Activated B cell treated with CpG ODN at 0.5 μM for 24 hours (primary cell): ENCODE measurements at places on chromosomes 7 and 10.

GRCh38 chr10:29636178-29636577 lies 1.4 kb upstream of the SVIL start:
- DNase-seq = no peak

GRCh38 chr10:12186323-12186722 lies 9.4 kb downstream of the NUDT5 start:
- DNase-seq = no peak

- DNase-seq = no peak
Measured at GRCh38 chr10:11014671-11015445, 2.8 kb upstream of the CELF2 start.

DNA sequence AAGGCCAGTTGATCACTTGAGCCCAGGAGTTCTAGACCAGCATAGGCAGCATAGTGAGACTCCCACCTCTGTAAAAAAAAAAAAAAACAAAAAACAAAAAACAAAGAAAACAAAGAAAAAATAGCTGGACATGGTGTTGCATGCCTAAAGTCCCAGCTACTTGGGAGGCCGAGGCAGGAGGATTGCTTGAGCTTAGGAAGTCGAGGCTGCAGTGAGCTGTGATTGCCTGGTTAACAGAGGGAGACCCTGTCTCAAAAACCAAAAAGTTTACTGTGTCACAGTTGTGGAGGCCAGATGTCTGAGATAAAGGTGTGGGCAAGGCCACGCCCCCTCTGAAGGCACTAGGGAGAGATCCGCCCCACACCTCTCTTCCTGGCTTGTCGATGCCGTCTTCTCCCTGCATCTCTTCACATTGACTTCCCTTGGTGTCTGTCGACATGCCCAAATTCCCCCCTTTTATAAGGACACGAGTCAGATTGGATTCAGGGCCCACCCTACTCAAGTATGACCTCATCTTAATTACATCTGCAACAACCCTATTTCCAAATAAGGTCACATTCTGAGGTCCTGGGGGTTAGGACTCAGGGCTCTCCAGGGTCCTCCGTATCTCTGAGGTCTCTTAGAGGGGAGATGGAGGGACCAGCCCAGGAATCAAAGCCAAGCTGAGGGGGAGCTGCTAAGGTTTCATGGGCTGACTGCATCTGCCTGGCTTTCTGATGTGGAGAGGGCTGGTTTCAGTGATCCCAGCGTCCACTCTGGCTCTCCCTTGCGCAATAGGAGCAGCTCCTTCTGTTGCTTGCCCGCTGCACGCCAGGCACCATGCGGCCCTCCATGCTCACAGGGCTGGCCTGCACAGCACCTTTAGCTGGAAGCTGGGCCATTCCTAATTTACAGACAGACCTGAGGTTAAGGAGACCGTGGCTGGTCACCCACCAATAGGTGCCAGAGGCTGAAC lies 23.1 kb downstream of the AGAP3 start:
- no peak for DNase-seq

DNA sequence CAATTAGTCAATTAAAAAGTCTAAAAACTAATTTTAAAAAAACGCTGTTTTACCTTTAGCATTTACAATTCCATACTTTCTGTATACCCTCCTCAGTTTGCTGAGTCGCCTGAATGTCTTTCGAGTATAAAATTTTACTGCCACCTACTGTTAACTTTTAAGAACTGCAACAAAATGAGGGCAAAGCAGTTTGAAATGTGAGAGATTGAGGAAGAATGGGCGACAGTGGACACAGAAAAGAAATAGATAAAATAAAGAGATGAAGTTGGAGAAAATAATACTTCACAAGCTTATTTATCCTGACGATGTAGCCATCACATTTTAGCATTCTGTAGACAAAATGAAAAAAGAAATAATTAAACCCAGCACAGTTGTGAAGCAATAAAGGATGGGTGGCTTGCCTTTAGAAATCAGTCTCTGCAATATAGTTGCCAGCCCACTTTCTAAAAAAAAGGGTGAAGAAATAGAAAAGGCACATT lies 110.8 kb upstream of the PTN start:
- DNase-seq = no peak

- no peak for DNase-seq
Measured at GRCh38 chr10:21524526-21525366, 736 bp downstream of the SKIDA1 start.

DNA sequence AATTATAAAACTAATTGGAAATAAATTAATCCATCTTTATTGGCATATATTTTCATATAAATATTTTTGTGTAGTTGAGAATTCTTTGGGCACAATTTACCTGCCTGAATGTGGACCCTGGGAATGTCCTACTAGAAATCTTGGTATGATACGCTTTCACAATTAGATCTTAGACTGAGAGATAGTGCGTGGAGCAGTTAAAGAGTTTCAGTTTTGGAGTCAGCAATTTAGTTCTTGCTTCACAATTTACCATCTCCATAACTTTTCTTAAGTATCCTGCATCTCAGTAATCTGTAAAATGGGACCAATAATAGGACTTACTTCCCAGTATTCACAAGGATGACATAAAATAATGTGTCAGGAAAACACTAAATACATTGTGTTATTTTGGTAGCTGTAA lies 2.0 kb downstream of the MTPN start:
- no peak for DNase-seq

DNA sequence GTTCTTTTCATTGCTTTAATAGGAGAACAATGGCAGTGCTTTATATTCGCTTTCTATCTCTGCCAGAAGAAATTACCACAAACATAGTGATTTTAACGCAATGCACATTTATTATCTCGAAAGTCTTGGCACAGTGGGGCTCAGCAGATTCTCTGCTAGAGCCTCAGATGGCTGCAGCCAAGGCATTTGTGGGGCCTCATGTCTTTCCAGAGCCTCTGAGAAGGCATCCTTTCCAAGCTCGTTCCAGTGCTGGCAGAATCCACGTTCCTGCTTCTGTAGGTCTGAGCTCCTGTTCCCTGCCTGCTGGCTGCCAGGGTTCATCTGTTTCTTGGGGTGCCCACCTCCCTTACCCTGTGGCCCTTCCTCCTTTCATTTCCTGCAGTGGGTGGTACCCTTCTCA lies 60.2 kb downstream of the LRRC18 start:
- DNase-seq = no peak

DNA sequence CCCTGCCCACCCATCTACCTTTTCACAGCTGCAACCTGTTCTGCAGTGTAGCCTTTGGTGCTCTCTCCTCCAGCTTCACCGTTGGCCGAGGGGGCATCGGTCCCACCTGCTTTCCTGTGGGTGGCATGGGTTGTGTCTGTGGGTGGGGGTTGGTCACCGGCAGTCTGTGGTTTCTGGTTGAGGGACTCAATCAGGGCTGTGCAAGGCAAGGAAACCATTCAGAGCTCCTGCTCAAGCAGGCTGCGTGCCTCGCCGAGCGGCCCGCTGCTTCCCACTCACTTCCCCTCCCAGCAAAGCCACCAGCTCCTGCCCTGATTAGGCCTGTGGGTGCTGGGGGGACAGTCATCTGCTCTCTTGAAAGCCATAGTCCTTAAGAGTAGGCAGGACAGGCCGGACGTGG lies 9.8 kb downstream of the DNAJB12 start:
- DNase-seq = no peak

DNA sequence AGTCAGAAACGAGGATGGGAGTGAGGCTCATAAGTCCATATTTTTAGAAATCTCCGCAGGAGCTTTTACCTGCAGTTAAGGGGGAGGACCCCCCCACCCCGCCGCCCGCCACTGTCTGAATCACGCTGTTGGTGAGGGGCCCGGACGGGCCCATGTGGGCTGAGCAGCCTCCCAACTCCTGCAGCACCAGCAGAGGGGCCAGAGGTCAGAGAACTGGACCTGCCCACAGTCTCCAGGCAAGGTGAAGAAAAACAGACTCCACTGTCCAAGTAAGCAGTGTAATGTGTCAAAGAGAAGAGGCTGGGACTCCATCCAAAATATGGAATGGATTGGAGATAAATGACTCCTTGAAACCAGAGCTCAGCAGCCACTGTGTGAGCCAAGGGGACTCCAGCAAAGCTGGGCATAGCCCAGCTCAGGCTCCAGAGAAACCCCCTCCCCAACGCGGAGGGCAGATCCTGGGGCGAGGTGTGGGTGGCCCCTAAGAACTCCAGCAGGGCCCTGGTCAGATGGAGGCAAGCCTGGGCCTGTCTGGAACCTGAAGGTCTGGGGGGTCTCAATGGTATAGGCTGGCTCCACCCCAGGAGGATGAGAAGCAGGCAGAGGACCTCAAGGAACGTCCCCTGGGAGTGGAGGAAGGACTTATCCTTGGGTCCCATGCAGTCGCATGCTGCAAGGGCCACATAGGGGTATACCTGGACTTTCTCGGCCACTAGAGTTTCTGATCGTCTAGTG lies 128.5 kb upstream of the TNS3 start:
- no peak for DNase-seq

GRCh38 chr7:51239691-51240090 lies 76.9 kb downstream of the COBL start:
- DNase-seq = no peak

DNA sequence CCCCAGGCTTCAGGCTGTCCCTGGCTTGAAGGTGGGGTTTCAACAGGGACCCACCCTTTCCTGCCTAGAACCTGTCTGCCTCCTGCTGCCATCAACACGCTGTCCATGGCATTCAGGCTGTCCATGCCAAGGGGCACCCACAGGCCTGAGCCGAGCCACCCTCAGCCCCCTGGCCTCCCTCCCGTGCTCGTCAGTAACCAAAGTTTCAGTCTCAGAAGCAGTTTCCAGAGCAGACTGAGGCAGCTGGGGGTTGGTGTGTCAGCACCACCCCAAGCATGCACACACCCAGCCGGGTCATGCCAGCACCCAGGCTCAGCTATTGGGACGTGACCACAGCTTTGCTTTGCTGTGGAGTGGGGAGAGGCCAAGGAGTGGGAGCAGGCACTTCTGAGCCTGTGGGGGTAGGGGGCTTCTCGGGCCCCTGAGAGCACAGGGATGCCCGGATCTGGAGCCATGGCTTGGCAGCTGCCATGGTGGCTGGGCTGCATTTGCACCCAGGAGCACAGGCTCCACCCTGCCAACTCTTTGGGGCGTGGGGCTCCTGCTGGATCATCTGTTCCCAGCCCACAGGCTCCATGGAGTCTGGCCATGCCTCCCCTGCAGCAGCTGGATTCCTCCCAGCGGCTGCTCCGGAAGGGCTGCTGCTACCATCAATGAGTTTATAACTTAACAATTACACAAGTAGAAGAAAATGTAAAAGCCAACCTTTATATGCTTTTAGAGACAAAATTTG lies 314.5 kb upstream of the SEMA3C start:
- DNase-seq = no peak
